ENCODE measurements at places on chromosomes 2 and 18.

DNA sequence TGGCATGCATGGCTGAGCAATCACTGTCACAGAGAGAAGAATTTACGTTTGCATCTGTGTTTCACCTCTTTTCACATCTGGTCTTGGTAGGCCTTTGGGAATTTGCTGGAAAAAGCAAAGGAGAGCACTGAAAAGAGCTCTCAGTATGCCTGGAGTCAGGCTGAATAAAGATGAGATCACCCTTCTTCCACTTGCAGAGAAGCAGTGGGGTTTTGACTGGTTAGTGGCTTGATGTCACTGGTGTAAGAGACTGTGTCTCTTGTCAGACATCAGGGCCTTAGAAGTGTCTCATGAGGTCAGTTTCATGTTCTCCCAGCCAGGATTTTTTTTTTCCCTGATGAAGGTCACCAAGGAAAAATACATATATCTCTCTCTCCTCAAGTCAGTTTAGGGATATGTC is 353.8 kb downstream of the INSIG2 start:
- no peak for DNase-seq

DNA sequence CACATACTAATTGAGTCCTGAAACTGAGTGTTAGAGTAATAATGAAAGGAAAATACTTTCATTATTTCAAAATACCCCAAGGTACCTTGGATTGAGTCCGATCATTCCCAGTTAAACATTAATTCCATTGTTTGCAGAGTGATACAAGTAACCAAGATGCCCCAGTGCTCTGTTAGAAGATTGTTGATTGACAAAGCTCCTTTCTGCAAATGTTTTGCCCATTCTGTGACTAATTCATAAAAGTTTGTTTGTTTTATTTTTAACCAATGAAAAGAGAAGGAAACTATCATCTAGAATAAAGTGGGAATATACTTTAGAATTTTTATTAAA is 124.0 kb downstream of the GULP1 start:
- no peak for DNase-seq

GRCh38 chr18:9658087-9658641 is 43.8 kb upstream of the PPP4R1 start:
- DNase-seq: no peak

- DNase-seq: no peak
Measured at GRCh38 chr2:238159071-238159539, 335 bp downstream of the ERFE start.

GRCh38 chr2:26455037-26455669 is 22.8 kb downstream of the OTOF start:
- no peak for DNase-seq
